SK-N-MC (cell line): ENCODE measurements at places on chromosomes 7 and 10.

DNA sequence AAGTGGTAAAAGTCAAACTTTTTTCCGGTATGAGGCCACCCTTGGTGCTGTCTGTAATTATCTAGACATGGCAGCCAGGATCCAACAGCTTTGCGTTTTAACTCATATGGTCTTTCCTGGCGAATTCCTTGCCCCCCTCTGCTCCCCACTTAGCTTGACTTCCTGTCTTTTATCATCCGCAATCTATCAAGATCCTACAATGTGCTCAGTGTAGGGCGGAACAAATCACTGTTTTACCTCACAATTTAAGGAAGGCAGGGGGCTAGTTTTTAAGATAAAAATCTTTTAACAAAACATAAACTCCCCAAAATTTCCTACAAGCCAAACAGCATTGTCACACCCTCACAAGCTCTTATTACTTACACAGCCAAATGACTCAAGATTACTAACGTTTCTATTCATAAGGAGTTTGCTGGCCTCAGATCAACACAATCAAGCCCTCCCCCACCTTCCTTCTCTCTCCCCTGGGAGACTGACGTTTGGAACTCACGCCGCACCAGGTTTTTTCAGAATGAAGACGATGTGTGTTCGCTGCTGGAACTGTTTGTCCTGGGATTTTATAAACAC lies 1.3 kb upstream of the CDK14 start:
- peak; percentile 100 for DNase-seq

DNA sequence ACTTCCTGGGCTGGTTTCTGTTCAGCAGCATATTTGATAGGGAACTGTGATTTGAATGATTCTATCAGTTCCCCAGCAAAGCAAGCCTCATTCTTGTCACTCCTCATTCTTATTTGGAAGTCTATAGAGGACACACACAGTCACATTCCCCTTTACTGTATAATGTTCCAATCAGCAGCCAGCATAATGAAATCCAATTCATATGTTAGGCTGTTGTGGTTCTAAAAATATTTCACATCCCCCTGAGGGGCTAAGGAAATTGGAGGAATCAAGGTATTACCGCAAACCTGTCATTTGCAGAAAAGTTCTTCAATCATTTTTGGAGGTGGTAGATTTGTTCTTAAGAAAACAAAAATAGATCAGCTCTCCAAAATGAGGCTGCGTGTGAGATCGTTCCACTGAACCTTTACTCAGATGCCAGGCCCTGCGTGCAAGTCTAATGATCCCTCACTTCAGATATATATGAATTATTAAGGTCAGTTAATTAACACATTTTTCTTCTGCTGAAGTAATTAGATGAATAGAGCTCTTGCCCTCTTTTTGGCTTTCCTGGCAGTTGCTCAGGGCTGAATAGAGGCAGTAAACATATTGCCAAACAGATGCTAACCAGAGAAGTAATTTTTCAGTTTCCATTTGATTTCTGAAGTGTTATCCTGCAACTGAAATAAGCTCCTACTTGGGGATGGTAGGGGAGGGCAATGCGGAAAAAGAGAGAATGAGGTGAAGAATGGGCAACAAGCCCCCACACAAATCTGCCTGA lies 31.8 kb downstream of the LSMEM1 start:
- no peak for DNase-seq

DNA sequence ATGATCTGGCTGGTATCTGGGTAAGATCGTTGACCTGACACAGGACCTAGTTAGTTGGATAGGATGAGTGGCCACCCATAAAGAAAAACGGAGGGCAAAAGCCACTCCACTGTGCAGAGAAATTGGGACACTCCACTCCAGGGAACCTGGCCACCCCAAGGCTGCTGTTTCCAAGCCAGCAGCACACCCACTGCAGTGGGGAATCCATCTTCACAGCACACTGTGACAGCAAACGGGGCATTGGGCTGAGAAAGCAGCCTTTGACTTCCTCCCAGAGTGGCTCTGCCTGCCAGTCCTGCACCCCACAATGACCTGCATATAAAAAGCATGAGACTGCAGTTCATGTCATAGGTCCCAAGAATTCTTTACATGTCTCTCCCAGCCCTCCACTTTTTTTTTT lies 52.9 kb downstream of the MTPN start:
- DNase-seq = no peak

DNA sequence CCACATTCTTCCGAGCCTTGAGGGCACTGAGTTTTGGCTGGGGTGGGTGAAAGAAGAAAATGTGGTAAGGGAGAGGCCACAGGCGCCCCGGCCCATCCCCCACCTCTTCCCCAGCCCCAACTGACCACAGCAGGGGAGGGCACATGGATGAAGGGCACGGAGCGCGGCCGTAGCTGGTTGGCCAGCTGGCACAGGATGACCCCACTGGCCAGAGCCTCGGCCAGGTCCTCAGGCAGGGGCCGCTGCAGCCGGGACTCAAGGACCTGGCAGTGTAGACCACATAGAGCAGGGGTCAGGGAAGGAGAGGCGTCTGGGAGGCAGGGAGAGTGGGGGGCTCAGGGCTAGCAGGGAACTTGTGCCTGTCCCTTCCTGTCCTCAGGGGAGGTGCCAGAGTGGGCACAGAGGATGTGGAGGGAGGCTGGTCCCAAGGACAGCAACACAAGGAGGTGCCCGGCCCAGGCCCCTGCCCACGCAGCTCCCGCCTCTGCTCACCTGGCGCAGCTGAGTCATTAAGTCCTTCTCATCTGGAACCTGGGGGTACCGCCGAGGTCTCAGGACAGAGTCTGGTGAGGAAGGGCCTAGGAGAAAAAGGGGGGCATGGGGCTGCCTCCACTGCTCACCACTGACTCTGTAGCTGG lies 2.2 kb upstream of the SAP25 start:
- DNase-seq = no peak

DNA sequence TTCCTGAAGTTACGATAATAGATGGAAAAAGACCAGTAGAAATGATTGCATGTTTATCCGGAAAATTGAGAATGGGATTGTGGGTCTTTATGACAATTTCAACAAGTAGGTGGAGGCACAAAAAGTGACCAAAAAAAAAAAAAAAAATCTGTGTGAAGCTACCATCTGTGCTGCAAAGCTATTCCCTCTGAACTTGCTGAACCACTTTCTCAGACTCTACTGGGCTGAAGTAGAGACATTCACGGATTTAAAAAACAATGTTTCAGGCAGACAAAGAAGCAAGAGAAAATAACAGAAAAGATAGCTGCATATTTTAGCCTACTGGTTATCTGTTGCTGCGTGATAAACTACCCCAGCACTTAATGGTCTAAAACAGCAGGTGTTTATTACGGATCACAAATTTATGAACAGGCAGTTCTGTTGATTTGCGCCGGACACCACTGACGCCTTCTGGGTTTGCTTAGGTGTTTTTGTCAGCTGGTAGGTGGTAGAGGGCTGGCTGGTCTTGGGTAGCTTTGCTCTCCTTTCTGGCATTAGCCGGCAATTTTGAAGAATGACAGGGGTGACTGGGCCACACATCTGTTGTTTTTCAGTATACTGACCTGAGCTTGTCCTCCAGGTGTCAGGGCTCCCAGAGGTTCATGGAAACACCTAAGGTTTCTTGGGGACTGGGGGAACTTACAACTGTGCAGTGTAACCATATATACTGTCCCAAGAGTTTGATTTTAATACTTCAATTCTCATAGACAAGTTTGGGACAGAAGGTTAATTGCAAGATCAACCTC lies 665.1 kb downstream of the CCSER2 start:
- DNase-seq = no peak

- no peak for DNase-seq
These were observed 145.3 kb upstream of the SVIL start for GRCh38 chr10:29780096-29780495.
